ENCODE measurements at places on chromosomes 7 and 10.

GRCh38 chr7:92456236-92456635, 9.0 kb downstream of the GATAD1 start:
- DNase-seq = no peak

DNA sequence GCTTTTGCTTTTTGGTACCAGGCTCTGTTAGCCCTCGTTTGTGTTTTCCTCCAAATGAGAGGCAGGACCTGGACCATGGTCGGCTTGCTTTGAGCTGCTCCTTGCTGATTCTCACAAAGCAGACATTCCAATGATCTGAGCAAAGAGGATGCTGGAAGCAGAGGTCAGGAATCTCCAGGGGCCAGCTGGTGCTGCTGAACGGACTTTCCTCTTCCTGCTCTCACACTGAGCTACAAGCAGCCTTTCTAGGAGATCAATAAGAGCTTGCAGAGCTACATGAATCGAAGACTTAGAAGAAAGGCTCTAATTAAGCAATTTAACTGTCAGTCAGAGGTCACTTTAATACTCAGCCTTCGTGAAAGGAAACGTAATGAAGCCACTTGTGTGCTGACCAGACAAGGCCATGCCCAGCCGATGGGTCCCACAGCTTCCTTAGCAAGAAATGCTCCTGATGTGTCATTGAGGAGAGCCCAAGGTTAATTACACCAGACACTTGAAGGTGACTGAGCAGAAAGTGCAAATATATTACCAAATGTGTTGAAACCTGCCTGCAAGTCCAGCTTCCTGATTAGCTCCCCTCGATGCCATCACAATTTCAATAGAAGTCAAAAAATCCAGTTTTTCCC, 151.3 kb upstream of the RSU1 start:
- DNase-seq = no peak

DNA sequence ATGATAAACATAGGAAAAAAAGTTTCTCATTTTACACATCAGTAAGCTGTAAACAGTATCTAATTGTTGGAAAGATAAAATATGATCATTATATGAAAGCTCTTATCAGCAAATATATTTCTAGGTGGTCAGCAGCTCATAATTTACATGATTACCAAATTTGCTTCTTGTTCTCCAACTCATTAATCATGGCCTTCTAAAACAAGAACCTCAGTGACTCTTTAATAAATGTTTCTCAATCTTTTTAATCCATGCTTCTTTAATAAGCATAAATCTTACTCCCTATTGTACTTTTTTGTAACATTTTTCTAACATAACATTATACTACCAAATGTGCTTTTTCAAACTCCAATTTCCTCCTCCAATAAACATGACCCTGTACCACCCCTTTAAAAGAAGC, 5.9 kb downstream of the ITGB1 start:
- DNase-seq = no peak

- no peak for DNase-seq
These were observed 40.3 kb downstream of the FAM53B start for GRCh38 chr10:124703778-124704427.

DNA sequence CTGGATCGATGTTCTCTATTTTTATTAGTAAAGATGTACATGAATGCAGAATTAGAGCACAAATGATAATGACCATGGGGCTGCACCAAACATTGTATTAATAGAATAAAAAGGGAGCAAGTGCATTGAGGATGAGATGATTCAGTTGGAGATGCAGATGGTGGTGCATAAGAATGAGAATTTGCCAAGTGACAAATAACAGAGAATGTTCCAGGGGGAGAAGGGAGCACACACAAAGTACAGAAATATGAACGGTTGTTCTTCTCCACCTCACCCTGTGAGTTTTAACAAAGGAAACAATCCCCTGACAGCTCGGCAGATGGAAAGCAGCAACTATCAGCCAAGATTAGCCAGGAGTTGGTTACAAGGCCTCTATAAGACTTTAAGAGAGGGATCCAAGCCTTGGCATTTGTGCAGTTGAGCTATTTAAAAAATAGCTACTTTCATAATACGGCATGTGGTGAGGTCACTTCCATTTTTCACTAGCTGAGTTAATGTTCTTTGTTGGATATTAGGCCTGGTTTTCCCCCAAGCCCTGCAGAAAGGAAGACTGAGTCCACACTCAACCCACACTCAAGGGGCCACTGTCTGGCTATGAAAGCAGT, 462.5 kb downstream of the TNS3 start:
- DNase-seq = no peak
